ENCODE measurements at places on chromosomes 2 and 18. TPM values are rescaled to one million over a fixed set of nuclear protein-coding genes. Genes with fewer than 3 reads are reported as not detected.

The IL36A gene
- not detected for polyA plus RNA-seq

The REG3A gene
- not detected for polyA plus RNA-seq

The DYSF gene
- polyA plus RNA-seq, result not detected

The CENPO gene
- 4.6 TPM for polyA plus RNA-seq

The GAREM2 gene
- 3.2 TPM for polyA plus RNA-seq

The ANTXR1 gene
- polyA plus RNA-seq, result 5.2 TPM

The TDRD15 gene
- polyA plus RNA-seq, result not detected

The GKN2 gene
- polyA plus RNA-seq, result not detected

The FAP gene
- 0.16 TPM for polyA plus RNA-seq

The PFN4 gene
- not detected for polyA plus RNA-seq

The MAP3K19 gene
- polyA plus RNA-seq, result not detected

The PAX8 gene
- polyA plus RNA-seq, result not detected

The GNLY gene
- polyA plus RNA-seq, result not detected

The PIEZO2 gene
- polyA plus RNA-seq, result 0.12 TPM

The REEP1 gene
- polyA plus RNA-seq, result 121 TPM

The PRKD3 gene
- polyA plus RNA-seq, result 5.9 TPM

The CCDC102B gene
- 8.7 TPM for polyA plus RNA-seq

The TXNDC2 gene
- 0.41 TPM for polyA plus RNA-seq

The SNORC gene
- polyA plus RNA-seq, result 0.68 TPM

The OXER1 gene
- polyA plus RNA-seq, result not detected

The PPIL3 gene
- polyA plus RNA-seq, result 78.1 TPM

The MSH6 gene
- polyA plus RNA-seq, result 48.5 TPM

The EFEMP1 gene
- 2.3 TPM for polyA plus RNA-seq

The ERICH2 gene
- 1.3 TPM for polyA plus RNA-seq

The GAD1 gene
- polyA plus RNA-seq, result 66.4 TPM

The SRD5A2 gene
- polyA plus RNA-seq, result 0.11 TPM

The PTPN4 gene
- polyA plus RNA-seq, result 14.2 TPM

The NAB1 gene
- 49.8 TPM for polyA plus RNA-seq

The CDK15 gene
- 0.09 TPM for polyA plus RNA-seq

The IMPA2 gene
- polyA plus RNA-seq, result 3.6 TPM

The CDK5R2 gene
- 3.1 TPM for polyA plus RNA-seq

The ETAA1 gene
- 18.9 TPM for polyA plus RNA-seq

The C1GALT1C1L gene
- not detected for polyA plus RNA-seq

The RBM44 gene
- 2.5 TPM for polyA plus RNA-seq

The KLHL14 gene
- polyA plus RNA-seq, result 0.33 TPM

The SLC9A4 gene
- polyA plus RNA-seq, result 0.06 TPM

The ATP8B1 gene
- not detected for polyA plus RNA-seq

The HOXD4 gene
- not detected for polyA plus RNA-seq

The IL36RN gene
- not detected for polyA plus RNA-seq

The CHRND gene
- polyA plus RNA-seq, result not detected

The FBXO15 gene
- 6.1 TPM for polyA plus RNA-seq

The ZAP70 gene
- polyA plus RNA-seq, result not detected
